AG04450 (cell line): ENCODE measurements at places on chromosomes 2 and 18.
A peak's percentile ranks its signal among the peaks of the same experiment; 100 is the strongest.

GRCh38 chr2:2871480-2872308, 505.9 kb downstream of the EIPR1 start:
- no peak for DNase-seq

DNA sequence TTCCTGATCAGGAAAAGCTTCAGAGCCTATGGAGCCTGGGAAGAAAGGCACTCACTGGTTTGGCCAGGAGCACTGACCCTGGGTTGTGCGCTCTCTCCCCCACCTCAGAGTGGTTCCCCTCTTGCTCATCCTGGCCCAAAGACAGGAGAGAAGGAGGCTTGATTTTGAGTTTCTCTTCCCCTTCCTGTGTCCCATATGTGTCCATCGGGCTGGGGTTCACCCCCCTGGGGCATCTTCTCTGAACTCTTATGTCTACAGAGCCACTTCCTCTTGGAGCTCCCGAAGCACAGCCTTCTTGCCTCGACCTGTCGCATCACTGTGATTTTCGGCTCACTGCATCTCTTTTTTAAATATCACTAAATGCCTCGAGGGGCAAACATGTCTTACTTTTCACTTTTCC, 692.3 kb downstream of the RNF144A start:
- no peak for DNase-seq

GRCh38 chr2:219199470-219200211, 6.9 kb upstream of the ZFAND2B start:
- DNase-seq: no peak

DNA sequence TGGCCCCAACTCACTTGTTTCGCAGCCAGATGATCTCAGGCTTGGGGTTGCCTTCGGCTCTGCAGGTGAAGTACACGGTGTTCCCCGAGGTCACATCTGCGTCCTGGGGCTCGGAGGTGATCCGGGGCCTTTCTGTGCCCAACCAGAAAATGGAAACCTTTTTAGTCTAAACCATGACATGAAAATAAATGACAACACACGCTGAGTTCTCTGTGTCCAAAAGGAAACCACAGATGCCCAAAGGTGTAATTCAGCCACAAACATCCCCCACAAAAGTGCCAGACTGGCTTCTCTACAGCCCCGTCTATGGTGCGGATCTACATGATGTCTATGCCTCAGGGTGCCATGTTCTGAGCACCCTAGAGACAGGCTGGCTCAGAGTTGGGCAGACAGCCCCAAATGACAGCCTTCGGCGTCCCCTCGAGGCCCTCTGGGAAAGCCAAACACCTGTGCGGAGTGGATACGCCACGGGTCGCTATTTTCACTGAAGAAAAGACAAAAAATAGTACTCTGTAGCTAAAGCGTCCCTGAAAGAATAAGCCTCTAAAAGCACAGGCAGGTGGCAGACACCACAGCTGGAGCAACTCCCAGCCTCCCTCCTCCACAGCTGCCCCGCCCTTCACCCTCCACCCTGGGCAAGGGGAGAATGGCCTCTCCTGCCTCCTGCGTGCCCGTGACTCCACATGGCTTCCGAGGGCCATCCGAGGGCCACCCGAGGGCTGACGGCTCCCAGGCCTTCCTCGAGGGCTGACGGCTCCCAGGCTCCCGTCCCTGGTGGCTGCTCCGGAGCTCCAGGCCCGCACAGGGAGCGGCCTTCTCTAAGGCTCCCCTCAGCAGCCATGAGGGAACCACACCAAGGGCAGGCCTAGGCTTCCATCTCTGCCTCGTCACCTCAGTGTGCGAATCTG, 67.1 kb downstream of the PXDN start:
- DNase-seq: no peak

GRCh38 chr2:188395903-188396689, 104.4 kb downstream of the GULP1 start:
- DNase-seq: no peak

GRCh38 chr2:16890081-16890480, 224.4 kb upstream of the CYRIA start:
- DNase-seq: no peak

DNA sequence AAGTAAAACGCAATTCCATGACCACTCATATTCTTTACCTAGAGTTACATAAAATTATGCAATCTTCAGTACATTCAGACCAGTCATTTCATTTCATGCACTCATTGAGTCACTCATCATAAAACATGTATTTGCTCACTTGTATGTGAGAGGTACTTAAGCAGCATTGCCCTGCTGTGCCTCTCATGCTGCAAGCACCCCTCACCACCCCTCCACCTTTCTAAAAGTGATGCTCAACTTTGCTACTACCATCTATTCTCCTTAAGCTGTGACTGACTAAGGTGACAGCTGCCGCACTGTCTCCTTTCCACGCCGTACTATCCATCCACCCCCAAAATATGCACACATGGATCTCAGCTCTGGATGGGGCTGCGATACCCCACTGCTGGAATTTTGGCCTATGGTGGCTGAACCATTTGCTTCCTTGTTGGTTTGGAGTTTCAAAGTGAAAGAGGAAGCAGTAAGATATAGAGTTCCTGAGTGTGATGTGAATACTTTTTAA, 7.2 kb downstream of the ARHGAP25 start:
- no peak for DNase-seq

- no peak for DNase-seq
Measured at GRCh38 chr2:102271844-102272243, 39.5 kb upstream of the IL1RL1 start.

DNA sequence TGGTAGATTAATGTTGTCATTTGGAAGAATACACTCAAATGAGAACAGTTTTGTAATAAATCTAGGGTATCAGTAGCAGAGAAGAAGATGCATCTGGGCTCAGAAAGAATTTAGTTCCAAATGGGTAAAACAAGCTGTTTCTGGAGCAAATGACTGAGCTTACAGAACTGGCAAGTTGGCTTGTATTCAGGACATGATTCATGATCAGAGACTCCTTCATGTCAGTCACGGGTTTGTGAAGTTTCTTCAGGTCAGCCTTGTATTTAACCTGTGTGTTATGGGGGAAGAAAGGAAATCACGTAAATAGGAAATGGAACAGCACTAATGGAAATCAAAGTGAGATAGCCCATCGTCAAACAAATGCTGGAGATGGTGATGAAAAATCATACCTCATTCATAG, 109.1 kb downstream of the RIF1 start:
- no peak for DNase-seq

- no peak for DNase-seq
Measured at GRCh38 chr2:23639406-23639982, 254.5 kb downstream of the KLHL29 start.

- DNase-seq: peak; percentile 84
Measured at GRCh38 chr2:235605312-235606003, 111.6 kb downstream of the AGAP1 start.

DNA sequence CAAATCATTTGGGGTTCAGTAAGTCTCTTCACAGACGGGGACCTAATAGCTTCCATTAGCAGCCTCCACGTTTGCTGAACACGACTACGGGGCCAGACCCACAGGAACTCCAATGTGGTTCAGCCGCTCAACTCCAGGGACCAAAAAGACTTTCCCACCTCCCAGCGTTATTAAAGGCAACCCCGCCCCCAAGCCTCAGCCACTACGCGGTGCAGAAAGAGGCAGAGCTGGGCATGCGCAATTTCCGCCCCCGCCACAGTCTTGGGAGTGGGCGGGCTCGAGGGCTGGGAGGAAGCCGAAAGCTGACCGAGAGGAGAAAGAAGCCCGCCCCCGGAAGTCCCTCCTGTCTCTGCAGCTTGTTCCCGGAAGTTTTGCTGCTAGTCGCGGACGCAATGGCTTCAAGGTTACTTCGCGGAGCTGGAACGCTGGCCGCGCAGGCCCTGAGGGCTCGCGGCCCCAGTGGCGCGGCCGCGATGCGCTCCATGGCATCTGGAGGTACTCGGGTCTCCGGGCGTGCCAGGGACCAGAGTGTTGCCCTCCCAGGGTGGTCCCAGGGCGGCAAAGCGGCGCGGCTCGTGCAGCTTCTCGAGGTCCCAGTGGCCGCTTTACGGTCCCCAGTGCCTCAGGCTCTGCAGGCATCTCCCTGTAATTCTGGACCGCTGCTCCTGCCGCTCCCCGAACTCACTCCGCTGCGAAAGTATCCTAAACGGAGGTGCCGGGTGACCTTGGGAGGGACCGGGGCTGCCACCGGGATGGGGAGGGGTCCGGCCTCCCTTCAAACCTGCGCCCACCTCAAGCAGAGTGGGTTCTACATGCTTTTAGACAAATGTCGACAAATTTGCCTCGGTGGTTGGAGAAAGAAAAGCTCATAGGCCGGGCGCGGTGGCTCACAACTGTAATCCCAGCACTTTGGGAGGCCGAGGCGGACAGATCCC, at the start of gene COX5B:
COX5B (plus strand) TSS at position 368 of the 935 bp plus-strand sequence; CDS start at position 393, 25 bp downstream.
- peak; percentile 92 for DNase-seq

GRCh38 chr2:85822766-85823165, 66.0 kb downstream of the ST3GAL5 start:
- no peak for DNase-seq

DNA sequence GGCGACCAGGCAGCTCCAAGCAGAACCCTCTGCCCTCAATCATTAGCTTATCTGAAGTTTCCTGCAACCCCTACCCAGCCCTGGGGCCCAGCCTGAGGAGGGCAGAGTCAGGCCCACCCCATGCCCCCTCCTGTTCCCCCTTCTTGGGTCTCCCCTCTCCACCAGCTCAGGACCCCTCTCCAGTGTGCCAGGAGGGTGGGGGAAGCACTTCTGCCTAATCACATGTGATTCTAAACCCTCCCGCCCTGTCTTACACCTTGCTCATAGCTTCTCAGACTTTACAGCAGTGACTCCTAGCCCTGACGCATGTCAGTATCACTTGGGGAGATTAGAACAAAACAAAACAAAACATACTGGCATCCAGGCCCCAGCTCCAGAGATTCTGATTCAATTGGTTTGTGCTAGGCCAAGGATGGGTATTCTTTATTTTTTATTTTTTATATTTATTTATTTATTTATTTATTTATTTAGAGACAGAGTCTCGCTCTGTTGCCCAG, 42.5 kb upstream of the ASAP2 start:
- DNase-seq: no peak

DNA sequence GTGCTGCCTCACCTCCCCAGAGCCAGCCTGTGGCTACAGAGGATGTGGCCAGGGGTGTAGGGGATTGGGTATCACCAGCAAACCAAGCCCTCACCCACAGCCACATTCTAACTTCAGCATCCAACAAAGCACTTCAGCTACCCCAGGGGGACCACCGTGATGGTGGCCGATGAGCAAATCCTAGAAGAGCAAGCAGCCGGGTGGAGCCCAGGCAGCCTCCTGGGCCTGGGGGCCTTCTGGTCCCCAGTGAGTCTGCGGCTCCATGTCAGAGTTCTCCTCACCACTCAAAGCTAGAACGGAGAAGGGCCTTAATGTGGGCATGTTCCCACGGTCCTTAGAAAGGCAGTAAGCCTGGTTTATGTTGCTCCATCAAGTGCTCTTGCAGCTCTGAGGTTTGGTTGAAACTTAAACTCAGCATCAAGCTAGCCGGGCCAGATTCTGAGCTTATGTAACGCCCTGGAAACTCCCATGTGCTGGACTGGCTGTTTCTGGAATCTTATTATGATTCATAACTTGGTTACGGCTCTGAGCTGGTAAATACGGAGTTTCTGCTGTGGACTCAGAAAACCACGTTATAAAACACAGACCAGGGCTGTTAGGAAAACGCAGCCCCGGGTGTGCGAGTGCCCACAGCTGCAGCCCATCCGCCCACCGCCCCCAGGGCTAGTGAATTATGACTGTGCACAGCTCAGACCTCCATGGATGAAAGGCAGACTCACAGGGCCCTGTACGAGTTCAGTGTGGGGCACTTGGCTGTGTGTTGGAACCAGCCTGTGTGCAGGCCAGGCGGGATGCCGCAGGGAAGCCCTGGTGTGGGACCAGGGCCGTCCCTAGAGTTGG, 99.8 kb downstream of the SEPTIN10 start:
- peak; percentile 84 for DNase-seq

DNA sequence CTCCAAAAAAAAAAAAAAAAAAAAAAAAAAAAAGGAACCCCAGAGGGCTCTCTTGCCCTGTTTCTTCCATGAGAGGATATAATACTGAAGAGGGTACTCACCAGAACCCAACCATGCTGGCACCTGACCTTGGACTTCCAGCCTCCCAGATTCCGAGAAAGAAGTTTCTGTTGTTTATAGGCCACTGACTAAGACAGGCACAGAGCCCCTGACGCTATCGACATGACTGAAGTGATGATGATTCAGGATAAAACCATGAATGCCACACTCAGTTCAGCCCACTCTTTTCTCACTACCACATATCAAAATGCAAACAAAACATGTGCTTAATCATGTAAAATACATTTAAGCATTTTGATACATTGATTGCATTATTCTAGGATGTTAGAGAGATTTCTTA, 66.1 kb upstream of the CDCA7 start:
- DNase-seq: peak; percentile 15

- no peak for DNase-seq
Measured at GRCh38 chr2:66701656-66702055, 266.7 kb downstream of the MEIS1 start.

DNA sequence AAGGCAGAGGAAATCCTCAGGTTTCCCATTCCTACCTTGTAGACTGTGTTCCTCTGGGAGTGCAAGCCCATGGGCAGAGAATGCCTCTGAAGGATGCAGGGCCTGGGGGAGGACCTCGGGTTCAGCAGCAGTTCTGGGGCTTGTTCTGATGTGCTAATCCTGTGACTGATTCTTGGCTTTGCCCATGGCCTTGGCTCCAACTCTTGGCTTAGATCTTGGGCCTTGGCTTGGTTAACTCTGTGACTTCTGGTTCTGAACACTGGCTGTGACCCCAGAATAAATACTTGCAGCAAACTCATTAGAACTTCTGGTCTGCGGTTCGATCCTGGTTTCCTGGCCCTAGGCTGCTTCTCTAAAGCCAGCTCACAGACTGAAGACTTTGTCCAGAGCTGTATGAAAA, 366.9 kb upstream of the ZEB2 start:
- DNase-seq: no peak

DNA sequence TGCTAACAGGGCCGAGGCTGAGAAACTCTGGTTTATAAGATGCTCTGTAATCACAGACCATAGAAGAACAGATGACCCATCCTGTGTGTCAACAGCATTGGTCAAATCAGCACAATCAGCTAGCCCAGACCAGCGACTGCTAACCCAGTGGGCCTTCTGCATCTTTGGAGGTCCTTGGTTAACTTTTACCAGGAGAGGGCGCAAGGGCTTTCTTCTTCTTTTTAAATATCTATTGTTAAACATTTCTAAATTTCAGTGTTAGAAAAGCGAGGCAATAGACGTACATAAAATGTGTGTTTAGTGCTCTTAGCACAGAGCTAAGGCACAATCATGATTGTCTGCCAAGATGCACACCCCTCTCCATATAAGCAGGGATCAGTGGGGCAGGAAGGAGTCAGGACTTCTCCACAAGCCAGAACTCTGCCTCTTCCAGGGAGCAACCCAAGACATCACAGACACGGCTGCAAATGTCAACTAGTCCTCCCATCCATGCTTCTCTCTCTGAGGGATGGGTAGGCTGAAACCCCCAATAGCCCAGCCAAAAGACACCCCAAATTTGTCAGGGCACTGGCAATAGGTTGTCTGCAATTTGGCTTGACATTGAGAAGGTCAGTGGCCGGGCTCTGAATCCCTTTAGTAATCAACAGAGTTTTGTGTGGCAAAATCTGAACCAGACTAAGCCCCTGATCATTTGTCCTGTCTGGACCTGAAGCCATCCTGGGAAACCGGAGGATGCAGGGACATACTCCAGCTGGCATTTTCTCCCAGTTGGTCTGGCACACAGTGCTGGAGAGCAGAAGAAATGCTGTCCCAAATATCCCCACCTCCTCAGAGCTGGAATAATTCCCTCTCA, 188.2 kb downstream of the BCL2 start:
- DNase-seq: peak; percentile 16
